NCI-H2171 (cell line): ENCODE measurements at places on chromosomes 1 and 21.
A peak's percentile ranks its signal among the peaks of the same experiment; 100 is the strongest.

DNA sequence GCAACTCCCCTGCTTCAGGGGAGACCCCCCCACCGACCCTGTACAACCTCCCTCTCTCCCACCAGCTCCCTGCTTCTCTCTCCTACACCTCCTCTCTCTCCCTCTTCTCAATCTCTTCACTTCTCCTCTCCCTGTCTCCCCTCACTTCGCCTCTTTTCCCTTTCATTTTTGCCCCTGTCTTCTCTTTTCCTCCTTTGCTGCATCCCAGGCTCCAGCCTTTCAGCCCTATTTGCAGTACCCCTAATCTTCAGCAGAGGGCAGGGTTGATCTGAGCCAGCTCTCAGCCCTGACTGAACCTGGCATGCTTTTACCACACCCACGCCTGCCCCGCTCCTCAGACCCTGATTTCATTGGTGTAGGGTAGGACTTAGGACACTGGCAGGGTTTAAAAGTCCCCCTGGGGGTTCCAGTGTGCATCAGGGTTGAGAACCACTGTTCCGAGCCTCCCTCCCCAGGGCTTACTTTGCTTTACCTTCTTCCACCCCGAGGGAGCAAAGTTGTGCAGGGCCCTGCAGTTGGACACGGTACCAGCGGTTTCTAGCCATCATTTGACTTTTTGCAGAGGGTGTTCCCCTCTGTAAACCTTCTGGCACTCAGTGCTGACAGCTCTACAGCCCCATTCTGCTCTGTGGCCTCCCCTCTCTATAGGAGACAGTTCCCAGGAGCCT is 67.3 kb upstream of the CNTN2 start:
- peak; percentile 32 for DNase-seq

GRCh38 chr1:203088441-203088840 is 2.6 kb upstream of the MYOG start:
- no peak for DNase-seq

DNA sequence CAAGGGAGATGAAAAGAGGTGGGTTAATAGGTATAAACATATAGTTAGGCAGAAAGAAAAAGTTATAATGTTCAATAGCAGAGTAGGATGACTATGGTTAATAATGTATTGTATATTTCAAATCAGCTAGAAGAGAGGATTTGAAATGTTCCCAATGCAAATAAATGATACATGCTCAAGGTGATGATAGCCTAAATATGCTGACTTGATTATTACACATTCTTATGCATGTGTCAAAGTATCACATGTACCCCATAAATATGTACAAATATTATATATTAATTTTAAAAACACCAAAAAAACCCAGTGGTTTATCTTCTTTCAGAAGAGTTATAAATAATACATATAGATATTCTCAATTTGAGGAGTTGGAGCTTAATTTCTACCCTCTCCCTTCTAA is 38.3 kb upstream of the ZSWIM5 start:
- DNase-seq = no peak

DNA sequence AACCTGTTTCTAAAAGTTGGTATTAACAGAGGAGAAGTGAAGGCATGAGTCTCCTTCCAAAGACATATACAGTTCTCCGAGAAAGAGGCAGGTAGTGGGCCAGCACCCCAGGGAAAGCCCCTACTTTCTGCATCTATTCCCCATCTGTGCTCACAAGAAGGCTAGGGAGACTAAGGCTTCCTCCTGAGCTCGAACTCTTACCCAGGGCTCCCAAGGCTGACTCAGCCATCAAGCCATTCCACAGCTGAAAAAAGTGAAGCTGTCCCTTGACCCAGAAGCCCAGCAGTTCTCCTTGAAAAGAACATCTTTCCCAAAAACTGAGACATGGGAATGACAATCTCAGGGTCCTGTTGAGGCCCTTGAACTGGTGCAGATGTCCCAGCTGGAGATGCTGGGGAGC is 1.9 kb upstream of the PADI3 start:
- DNase-seq = no peak

- no peak for DNase-seq
These were observed 424.6 kb upstream of the CHRM3 start for GRCh38 chr1:238961790-238962189.

DNA sequence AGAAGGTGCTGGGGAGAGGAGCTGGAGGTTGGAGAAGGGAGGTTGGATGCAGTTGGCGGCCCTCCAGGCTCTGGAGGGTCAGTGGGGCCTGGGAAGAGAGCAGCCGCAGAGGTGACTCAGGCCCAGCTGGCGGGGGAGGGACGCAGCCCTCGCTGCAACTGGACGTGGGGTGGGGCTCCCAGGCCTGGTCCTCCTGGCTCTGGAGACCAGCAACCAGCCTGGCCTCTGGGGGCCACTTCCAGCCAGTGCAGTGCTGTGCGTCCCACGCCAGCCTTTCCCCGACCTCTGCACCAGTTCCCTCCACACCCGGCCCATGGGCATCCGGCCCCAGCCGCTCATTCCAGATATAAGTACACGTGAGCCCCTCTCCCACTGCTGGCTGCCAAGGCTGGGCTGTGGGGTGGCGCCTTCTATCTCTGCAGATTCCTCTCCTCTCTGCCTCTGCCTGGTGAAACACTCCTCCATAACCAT is 38.0 kb upstream of the COL18A1 start:
- no peak for DNase-seq

DNA sequence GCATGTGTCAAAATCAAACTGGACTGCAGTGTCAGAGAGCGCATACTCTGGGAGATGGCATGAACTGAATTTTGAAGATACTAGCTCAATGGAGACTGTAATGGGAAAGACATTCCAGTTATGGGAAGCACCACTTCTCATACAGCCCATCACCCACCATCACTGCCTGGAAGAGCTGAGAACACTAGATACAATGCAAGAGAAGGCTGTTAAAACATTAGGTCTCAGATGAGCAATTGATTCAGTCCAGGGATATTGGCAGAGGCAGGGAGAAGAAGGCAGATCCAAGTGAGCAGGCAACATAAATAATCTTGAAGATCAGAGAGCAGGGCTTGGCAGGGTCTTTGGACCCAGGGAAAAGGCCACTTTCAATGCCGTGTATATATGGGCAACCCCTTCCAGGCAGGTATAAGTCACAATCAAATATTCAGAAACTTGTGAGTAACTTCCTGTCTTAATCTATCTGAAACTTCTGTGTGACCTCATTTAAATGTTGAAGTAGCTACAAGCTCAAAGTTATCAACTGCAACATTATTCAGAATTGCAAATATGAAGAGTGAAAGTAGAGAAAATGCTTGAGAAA is 290.3 kb upstream of the SGIP1 start:
- no peak for DNase-seq

GRCh38 chr1:19199969-19200604 is 10.0 kb downstream of the UBR4 start:
- no peak for DNase-seq

DNA sequence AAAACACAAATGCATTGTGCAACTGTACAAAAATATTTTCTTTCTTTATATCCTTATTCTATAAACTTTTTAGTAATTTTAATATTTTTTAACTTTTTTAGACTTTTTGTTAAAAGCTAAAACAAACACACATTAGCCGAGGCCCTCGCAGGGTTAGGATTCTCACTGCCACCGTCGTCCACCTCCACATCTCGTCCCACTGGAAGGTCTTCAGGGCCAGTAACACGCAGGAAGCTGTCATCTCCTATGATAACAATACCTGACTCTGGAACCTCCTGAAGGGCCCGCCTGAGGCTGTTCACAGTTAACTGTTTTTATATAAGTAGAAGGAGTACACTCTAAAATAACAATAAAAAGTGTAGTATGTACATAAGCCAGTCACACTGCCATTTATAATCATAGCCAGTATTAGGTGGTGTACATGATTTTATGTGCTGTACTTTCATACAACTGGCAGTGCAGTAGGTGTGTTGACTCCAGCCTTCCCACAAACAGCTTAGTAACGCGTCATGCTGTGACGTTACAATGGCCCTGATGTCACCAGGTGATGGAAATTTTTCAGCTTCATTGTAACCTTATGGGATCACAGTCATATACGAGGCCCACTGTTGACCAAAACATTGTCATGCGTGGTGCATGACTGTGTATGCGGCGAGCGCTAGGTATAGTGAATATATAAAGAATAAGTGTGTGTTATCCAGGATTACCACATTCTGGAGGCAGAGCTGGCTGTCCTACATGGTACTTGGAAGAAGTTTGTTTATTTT is 8.8 kb downstream of the TFF2 start:
- no peak for DNase-seq

DNA sequence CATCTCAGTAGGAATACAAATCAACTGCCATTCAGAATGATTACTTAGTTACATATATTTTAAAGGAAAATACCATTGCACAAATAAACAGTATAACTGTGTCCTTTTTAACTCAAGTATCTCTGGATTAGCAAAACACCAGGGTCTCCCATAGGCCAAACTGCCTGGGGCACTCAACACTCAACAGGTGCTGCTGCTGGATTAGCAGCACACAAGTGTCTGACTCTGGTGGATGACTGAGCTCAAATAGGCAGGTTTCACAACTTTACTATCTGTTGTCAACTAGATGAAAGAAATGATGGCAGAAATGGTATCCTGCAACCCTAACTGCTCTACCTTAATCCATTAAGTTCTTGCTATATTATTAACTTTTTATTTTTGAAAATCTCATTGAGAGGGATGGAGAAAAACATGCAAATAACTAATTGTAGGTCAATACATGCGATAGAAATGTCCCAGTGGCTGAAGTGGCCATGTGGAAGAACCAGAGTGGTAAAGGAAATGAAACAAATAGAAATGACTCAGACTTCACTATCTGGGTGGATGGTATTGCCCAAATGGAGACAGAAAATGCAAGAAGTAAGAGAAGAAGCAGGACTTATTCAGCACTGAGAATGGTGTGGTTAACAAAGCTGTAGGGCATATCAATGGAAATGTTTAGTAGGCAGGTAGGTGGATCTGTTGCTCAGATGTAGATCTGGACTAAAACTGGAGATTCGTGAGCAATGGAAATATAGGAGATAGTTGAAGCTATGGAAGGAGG is 90.8 kb upstream of the CCDC190 start:
- no peak for DNase-seq

DNA sequence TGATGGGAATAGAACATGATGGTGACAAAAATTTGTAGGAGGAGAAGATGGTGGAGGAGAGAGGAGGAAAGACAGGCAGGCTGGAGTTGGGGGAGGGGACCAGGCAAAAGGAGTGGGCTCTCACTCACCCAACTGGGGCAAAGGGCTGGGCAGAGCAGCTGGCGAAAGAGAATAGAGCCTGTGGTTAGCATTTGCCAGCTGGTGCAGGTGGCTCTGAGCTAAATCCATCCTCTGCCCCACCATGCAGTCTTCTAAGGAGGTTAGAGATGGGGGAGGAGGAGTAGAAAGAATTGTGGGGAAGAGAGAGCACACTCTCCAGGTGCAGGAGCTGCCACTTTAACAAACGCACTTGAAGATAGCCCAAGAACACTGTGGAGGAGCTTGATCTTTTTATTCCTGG is 27.6 kb upstream of the SLAMF1 start:
- no peak for DNase-seq

- no peak for DNase-seq
These were observed 10.2 kb downstream of the SLC45A3 start for GRCh38 chr1:205670150-205670446.

DNA sequence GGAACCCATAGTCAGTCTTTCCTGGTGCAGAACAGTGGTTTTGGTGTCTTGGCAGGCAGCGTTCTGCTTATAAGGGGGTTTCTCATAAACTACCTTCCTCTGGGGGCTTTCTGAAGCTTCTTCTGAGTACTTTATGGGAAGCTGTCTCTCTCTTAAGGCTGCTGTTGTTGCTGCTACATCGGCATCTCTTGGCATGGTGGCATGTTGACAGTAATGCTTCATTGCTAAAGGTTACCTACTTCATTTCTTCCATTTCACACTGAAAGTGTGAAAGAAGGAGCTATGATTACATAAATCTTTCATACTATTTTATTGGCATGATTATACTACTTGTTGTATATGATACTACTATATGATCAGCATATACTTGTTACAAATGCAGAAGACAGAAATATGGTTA is 6.3 kb upstream of the MAP10 start:
- no peak for DNase-seq

DNA sequence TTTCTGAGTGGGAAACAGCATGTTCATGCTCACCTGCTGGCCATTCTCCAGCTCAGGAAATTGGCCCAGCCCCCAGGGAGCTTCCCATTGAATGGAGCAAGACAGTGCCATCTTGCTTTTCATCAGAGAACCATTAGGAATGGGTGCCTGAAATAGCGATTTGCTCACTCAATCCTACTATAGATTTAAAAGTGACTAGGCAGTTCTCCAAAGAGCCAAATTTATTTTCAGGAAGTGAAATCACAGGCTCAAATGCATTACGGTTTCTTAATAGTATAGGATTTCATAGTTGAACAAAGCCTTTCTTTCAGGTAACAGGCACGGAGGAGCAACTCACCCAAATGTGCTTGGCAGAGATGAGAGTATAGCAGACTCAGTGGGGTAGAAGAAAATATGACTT is 272.1 kb downstream of the GRIK1 start:
- no peak for DNase-seq

- no peak for DNase-seq
These were observed 14.5 kb downstream of the GNG12 start for GRCh38 chr1:67818725-67819301.

DNA sequence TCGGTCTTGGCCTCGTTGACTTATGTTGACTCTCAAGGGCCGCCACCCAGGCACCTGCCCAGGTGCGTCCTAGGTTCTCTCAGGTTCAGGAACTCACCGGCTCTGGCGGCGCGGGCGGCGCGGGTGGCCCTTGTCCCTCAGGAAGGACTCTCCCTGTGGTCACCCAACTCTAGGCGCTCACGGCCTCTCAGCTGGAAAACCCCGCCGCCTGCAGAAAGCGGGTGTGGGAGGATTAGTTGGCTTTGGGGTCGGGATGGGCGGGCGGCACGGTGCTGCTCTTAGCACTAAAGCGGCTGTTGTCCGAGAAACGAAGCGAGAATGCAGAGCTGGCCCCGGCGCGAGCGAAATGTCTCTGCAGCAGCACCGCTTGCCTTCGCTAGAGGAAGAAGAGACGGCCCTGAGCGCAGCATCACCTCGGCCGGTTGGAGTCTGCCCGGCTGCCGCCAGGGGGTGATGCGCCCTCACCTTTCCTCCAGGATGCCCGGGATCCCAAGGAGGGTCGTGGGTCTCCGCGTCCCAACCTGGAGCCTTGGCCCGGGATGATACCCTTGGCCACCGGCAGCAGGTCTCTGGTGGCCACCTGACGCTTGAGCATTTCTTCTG is 8.1 kb upstream of the TADA1 start:
- no peak for DNase-seq

DNA sequence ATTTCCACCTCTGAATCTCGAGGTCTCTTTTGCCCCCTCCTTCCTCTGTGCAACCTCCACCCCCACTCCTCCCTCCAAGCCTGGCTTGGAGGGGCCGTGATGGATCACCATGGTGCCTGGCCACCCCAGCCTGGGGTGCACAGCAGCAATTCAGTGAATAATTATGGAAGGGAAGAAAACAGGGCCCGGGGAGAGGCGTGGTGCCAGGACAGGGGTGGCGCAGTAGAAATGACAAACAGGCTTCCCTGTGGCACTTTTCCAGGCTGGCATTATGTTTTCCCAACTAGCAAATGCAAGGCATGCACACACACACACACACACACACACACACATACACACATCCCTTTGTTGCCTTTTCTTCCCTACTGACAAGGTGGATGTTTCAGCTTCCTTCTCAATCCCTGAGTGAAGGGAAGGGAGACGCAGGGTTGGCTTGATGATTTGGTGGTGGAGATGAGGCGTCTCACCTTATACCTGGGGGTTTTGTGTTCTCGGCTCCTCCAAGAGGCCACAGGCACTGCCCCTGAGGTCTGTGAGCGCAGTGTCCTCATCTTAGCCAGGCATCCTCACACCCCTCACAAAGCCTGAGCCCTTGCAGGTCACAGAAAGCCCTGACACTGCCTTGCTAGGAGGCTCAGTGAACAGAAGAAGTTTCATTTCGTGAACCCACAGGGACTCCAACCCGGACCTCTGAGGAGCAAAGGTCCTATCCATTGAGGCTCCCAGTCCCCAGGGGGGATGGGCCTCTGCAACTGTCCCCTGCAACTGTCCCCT is 215.8 kb downstream of the MATN1 start:
- DNase-seq = no peak
